ENCODE measurements at places on chromosomes 3 and 15. TPM values are rescaled to one million over a fixed set of nuclear protein-coding genes. Genes with fewer than 3 reads are reported as not detected.

Gene SPINK8
- total RNA-seq: not detected

Gene RYR3
- 0.75 TPM for total RNA-seq

DNA sequence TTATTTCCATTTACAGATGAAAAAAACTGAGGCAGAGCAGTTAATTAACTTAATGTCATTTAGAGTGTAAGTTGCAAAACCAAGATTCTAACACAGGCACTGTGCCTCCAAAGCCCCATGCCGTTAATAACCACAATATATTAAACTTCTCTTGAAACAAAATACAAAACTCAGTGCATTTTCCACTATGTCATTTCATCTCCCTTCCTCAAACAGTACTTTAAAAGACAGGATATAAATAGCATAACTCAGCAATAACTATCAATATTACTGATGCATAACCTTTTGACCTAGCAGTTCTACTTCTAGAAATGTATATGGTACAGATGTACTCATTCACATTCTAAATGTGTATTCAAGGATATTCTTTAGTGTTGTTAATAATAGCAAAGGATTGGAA is 5.1 kb upstream of the TASOR start:
- no peak for DNase-seq

Gene GP5
- total RNA-seq: not detected

Gene ATP13A5
- not detected for total RNA-seq

GRCh38 chr3:197736010-197736490 is 654 bp downstream of the RUBCN start:
- no peak for DNase-seq

Data from epithelial cell of proximal tubule (primary cell).